ENCODE measurements at places on chromosomes 12 and 14.

DNA sequence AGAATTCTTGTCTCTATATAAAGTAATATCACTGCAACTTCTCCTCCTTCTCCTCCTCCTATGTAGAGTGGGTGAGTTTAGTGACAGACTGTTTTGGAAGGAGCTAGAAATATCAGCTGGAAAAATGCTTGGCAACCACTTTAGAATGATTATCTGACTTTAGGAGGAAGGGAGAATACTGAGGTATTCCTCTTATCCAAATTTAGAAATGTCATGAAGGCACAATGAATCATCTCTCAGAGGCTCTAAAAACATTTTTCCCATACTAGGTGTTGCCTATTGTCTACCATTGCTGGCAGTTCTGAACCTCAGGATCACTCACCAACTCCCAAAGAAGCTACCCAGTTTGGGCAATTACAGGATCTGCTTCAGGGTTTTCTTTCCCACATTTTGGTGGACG, 306.6 kb upstream of the ATP2B1 start:
- DNase-seq: no peak

GRCh38 chr12:68439368-68440045, 107.3 kb upstream of the MDM1 start:
- no peak for DNase-seq

DNA sequence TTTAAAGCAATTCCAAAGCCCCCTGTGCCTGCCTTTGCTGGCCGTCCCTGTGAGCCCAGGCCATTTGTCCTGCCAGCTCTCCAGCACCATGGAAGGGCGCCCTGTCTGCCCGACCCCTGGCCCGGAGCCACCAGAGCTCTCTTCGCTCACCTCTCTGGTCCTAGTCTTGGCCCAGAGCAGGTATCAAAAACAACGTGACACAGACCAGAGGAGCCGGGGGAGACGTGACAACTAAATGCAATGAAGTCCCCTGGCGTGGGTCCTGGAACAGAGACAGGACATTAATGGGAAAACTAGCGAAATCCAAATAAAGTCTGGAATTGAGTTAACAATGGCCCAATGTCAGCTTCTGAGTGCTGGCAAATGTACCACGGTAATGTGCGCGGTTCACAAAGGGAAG, 83.2 kb upstream of the DIO3 start:
- DNase-seq: no peak

DNA sequence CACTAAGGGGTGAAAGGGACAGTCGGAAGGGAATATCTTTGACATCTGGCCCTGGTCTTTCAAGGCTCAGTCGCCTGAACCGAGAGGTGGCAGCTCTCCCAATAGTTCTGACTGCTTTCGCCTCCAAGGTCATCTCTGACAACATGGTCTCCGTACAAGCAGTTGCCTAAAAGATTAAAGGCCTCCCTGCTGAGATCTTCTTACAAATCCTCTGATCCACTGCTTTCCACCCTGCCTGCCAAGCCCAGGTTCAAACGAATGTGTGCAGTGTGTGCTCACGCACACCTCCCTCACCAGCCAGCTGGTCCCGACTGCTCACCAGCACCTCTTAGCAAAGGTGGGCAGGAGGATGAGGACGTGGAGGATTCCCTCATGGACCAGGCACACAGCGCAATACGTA, 10.4 kb downstream of the B4GALNT3 start:
- no peak for DNase-seq

GRCh38 chr14:37145395-37145794, 27.0 kb downstream of the SLC25A21 start:
- DNase-seq: no peak

DNA sequence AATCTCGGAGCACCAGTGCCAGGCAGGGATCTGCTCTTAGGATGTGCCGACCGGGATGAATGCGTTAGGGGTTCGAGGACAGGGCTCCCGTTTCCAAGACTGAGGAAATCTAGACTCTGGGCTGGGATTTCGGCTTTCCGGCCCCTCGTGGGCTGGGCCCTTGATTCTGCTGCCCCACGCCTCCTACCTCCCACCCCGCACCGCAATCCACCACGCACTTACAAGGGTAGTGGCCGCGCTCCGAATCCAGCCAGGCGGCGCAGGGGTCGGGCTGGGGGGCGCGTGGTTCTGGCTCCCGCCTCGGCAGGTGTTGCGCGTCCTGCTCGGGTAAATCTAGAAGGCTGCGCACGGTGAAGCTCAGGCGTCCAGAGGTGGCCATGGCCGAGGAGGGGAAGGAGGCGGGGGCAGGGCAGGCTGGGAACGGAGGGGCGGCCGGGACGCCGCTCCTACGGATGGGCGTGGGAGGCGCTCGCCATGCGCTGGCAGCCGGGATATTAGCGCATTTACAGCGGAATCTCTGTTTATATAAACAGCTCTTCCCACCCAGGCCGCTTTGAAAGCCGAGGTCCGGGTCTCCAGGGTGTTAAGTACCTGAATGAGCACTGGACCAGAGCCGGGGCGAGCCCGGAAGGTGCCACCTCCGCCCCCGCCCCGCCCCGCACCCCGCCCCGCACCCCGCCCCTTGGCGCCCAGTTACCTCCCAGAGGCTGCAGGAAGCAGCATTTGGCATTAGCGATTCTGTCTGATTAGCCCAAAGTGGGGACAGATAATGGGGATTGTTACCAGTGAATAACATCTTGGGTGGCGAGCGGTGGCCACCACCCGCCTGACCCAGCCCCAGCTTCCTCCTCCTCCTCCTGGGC, at the start of gene NKX2-8:
NKX2-8 (minus strand) TSS at position 604 of the 863 bp plus-strand sequence; CDS start at position 379, 225 bp downstream.
- no peak for DNase-seq

GRCh38 chr12:8831116-8831515, 8.7 kb downstream of the A2ML1 start:
- DNase-seq: no peak

- DNase-seq: no peak
These were observed 22.4 kb downstream of the ANKRD9 start for GRCh38 chr14:102487204-102487577.

DNA sequence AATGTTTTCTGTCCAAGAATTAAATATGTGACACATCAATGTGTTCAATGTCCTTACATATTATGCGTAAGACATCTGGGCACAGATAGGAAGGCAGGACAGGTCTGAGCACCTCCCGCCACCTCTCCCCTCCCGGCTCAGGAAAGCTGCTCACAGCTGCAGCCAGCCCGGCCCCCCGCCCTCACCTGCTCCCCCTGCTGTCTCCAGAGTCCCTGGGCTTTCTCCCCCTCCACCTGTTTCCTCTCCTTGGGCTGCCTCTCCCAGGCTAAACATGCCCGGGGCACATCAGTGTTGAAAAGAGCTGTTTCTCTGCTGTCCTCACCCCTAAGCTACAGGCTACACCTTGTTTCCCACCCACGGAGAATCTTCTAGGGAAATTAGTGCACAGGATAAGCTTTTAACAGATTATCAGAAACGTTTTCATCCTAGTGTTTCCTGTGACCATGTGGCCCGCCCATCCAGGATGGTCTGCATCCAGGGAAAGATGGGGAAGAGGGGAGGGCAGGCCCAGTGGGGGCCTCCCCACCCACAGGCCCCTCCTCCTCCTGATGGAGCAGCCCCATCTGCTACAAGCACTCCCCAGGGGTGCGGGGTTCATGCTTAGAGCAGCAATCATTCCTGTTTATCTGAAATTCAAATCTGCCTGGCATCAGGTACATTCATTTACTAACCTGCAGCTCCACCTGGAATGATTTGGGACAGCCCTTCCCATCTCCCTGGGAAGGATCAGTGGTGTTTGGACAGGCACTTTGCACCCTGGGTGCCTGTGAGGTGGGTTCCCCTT, 273.8 kb upstream of the SFSWAP start:
- DNase-seq: no peak
